Esophagus muscularis mucosa (tissue), 4 donors: ENCODE measurements at places on chromosomes 13 and 19. TPM values are rescaled to one million over a fixed set of nuclear protein-coding genes. Genes with fewer than 3 reads are reported as not detected.

The SMIM44 gene
- total RNA-seq: not detected

GRCh38 chr19:30552593-30552992 is 180.4 kb downstream of the ZNF536 start:
- no peak for DNase-seq

DNA sequence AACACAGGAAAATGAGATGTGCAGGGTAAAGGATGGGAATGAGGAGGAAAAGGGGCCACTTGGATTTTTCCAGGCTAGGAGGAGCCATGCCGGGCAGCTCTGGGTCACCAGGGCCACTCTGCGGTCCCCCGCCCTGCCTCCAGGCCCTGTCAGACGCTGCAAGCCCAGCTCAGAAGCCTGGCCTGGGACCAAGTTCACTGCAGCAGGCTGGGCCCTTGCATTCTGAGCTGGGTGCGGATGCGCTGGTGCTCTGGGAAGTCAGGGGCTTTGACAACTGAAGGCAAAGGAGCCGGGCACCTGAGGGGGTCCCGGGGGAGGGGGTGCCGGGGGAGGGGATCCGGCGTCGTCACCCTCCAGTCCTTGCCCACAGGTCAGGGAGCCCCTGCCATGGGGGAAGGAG is 77.5 kb downstream of the WTIP start:
- no peak for DNase-seq

GRCh38 chr13:100490692-100491091 is 97.9 kb downstream of the GGACT start:
- DNase-seq: no peak

GRCh38 chr19:17567940-17568339 is 12.5 kb downstream of the COLGALT1 start:
- no peak for DNase-seq

DNA sequence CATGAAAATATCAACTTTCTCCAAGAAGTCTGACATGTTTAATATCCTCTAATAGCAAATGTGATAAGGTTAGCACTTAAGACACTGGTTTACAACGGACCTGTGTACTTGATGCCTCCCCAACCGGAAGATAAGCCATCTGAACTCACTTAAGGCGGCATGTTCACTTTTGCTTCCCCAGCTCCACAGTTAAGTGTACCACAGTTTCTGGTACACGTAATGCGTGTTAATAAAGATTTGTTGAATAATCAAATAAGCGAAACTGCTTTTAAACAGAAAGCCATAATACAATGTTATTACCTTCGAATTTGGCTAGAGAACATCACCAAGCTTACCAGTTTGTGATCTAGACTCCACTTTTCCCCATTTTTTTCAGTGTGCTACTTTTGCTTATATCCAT is 1.4 kb upstream of the PAN3 start:
- DNase-seq: no peak
